ENCODE measurements at places on chromosomes 6 and 20. TPM values are rescaled to one million over a fixed set of nuclear protein-coding genes. Genes with fewer than 3 reads are reported as not detected.

DNA sequence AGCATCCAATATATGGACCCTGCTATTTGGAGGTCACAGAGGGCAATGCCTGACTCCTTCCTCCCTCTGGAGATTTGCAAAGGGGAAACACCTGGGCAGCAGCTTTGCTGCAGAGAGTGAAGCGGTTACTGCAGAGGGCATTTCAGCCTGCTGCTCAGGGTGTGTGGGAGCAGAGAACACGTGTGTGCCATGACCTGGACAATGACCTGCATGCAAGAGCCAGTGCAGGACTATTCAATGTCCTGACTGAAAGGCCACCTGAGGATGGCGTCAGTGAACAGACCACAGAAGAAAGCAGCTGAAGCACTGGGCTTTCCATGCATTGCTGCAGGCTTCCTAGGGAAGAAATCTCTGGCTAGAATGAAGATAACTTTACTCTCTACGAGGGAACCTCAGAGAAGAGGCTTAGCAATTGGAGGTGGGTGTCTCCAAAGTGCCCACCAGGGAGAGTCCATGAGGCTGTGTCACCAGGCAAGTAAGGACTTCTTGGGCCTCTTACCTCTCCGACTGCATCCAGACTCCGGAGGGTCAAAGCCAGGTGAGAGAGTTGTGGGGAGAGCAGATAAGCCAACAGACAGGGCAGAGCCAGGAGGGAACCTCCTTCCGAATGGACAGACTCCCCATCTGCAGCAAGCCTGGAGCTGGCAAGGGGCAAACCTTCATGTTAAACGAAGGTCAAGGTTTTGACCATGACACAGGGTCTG, 52.9 kb upstream of the PMEPA1 start:
- H3K36me3 ChIP-seq = no peaks in the 10 kb centered on the region
- no peak overlapping the region for H3K4me3 ChIP-seq
- no peak for DNase-seq
- H3K27ac ChIP-seq = no peak overlapping the region
- H3K4me1 ChIP-seq = no peaks in the 10 kb centered on the region

GRCh38 chr20:1401451-1401907, 8.6 kb upstream of the FKBP1A start:
- H3K36me3 ChIP-seq = peaks cover 5% of the 10 kb centered on the region
- DNase-seq = no peak
- H3K4me3 ChIP-seq = no peak overlapping the region
- peaks cover 31% of the 10 kb centered on the region for H3K27me3 ChIP-seq

- H3K4me3 ChIP-seq = no peak overlapping the region
- no peak overlapping the region for H3K27ac ChIP-seq
- peaks cover 2% of the 10 kb centered on the region for H3K36me3 ChIP-seq
- no peaks in the 10 kb centered on the region for H3K4me1 ChIP-seq
These were observed 396.5 kb downstream of the SMOC2 start for GRCh38 chr6:168837254-168838036.

- H3K27ac ChIP-seq = peak overlapping the region; percentile 74
- H3K4me3 ChIP-seq = peak overlapping the region; percentile 90
- H3K4me1 ChIP-seq = peaks cover 54% of the 10 kb centered on the region
- DNase-seq = no peak
These were observed 3.8 kb downstream of the MTCL3 start for GRCh38 chr6:127515234-127515793.

GRCh38 chr6:35731414-35731735, 5.5 kb upstream of the ARMC12 start:
- H3K4me3 ChIP-seq = peak overlapping the region; percentile 85
- peak; percentile 92 for DNase-seq
- no peaks in the 10 kb centered on the region for H3K36me3 ChIP-seq
- peaks cover 68% of the 10 kb centered on the region for H3K4me1 ChIP-seq
- no peaks in the 10 kb centered on the region for H3K27me3 ChIP-seq

GRCh38 chr6:131054392-131055250, 8.4 kb downstream of the EPB41L2 start:
- no peak overlapping the region for H3K27ac ChIP-seq
- DNase-seq = no peak
- no peak overlapping the region for H3K4me3 ChIP-seq
- H3K4me1 ChIP-seq = no peaks in the 10 kb centered on the region
- H3K27me3 ChIP-seq = no peaks in the 10 kb centered on the region

SYCP2 gene
- 4.8 TPM for total RNA-seq

DNA sequence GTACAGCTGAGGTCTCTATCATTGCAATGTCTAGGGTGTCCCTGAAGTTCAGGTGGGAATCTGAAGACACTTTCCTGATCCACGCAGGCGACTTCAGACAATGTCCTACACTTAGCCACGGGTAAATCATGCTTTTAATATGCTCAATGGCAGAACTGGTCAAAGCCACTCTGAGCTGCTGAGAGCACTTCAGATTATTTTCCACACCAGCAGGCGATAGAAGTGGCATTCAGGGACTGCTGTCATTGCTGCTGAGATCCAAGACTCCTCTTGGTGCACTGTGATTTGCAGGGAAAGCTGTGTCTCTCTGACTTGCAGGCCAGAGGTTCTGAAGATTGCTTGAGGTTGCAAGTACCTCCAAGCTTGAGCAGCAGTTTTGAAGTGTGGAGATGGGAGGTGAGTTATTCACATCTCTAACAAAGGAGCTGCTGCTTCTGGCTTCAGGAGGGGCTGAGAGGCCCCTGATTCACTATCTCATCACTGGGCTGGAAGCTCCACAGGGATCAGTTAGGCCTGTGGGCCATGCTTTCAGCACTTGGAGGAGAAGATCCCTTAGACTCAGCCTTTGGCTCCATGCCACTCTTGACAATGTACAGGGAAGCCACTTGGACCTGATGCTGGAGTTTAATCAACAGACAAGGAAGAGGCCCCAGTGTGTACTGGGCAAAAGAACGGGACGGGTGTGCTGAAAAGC, 2.9 kb upstream of the SSTR4 start:
- H3K36me3 ChIP-seq = no peaks in the 10 kb centered on the region
- no peak for DNase-seq
- H3K27me3 ChIP-seq = peaks cover 10% of the 10 kb centered on the region
- no peak overlapping the region for H3K27ac ChIP-seq
- no peaks in the 10 kb centered on the region for H3K4me1 ChIP-seq
- no peak overlapping the region for H3K4me3 ChIP-seq

ZNF292 gene
- 51.7 TPM for total RNA-seq

DNA sequence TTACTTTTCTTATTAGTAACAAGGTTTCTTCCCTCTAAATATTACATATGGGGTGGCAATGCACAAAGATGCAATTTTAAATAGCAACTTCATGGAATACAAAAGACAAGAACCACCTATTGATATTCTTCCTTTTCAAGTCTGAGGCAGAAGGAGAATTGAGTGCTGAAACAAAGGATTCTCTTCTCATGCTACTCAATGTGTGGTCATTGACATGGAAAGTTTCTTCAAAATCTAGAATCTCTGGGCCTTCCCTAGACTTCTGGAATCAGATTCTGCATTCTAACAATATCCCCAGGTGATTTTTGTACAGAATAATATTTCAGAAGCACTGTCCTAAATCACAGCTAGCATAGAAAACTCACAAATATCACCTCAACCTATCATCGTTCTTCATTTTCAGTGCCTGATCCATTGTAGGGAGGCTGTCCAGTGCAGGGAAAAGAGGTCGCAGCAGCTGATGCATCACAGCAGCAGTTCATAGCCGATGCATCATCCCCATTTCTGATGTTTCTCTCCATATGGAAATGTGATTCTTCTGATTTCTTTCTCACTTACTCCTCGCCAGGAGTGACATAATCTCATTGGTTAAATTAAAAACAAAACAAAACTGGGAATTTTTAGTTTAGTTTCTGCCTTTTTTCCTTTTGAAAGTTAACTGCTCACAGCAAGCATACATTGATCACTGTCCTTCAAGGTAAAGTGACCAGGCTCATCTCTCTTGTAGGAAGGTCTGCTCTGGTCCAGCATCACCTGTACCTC, 139.5 kb upstream of the FAM83B start:
- H3K27me3 ChIP-seq = no peaks in the 10 kb centered on the region
- no peak overlapping the region for H3K4me3 ChIP-seq

ELOVL2 gene
- total RNA-seq = not detected

GRCh38 chr6:135129136-135129856, 51.8 kb upstream of the MYB start:
- peak; percentile 18 for DNase-seq
- no peaks in the 10 kb centered on the region for H3K27me3 ChIP-seq

DNA sequence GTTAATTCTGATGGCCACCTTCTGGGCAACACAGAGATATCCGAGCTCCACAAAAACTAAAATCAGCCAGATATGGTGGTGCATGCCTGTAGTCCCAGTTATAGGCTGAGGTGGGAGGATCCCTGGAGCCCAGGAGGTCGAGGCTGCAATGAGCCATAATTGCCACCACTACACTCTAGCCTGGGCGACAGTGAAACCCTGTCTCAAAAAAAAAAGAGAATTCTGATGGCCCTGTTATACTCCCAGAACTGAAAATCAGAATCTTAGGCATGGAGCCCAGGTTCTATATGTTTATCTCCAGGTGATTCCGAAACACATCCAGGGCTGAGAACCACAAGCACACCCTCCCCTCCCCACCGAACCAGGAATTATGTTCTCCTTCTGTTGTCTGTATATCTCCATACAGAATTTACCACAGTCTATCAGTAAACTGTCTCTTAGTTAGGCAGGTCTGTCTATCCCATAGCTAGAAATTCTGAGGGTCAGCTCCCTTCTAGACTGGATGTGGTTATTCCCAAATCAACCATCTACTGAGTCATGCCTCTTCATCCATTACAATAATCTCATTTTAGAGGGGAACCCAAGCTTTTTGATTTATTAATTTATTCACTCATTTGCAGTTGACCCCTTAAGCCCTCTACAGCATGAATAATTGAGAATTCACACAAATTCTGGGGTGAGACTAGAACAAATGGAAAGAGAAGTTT, 24.8 kb upstream of the CCND3 start:
- H3K4me1 ChIP-seq = peaks cover 58% of the 10 kb centered on the region
- no peak for DNase-seq
- no peak overlapping the region for H3K27ac ChIP-seq
- H3K27me3 ChIP-seq = no peaks in the 10 kb centered on the region

DNA sequence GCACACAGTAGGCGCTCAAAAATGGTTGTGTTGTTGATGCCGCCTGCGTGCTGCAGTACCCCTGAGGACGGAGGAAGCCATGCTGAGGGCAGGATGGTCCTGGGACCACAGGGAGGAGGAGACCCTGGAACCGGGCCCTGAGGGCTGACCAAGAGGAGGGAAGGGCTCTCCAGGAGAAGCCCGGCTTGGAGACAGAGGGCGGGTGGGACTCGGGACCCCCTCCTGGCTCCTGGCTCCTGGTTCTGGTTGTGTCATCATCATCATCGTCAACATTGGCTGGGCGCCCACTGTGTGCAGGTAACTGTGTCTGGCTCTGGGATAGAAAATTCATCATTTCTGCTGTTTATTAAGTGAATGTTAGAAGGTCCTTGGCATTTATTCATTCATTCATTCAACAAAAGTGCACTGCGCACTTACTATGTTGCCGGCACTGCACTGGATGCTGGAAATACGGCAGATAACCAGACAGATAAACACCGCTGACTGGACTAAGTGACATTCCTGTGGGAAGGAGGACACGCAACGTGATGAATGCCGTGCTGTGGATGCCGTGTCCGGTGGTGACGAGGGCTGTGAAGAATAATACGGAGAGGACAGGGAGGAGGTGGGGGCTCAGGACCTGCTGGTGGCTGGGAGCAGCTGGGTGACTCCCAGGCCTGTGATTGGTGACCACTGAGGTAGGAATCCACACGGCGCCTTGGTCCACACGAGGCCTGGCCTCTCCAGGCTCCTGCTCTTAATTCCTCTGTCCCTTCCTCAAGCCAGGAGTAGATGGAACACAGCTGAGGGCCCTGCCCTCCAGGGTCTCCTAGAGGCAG, 35.3 kb downstream of the SPDEF start:
- H3K4me3 ChIP-seq = no peak overlapping the region
- H3K27me3 ChIP-seq = peaks cover 2% of the 10 kb centered on the region

RALGAPB gene
- total RNA-seq = 31.0 TPM

All from activated T-helper 1 cell treated with anti-CD3 and anti-CD28 coated beads, Interleukin-12 subunit alpha, Interleukin-12 subunit beta, Interleukin-2, Interleukin-4 antibody, amounts not matched to agents 30 ng/mL and 10 ng/mL and 1 ng/mL, durations not matched to agents 14 hours and 24 hours and 36 hours (primary cell).